ENCODE measurements at places on chromosomes 2 and 18.

GRCh38 chr2:23530206-23530908 lies 145.4 kb downstream of the KLHL29 start:
- DNase-seq, result no peak

DNA sequence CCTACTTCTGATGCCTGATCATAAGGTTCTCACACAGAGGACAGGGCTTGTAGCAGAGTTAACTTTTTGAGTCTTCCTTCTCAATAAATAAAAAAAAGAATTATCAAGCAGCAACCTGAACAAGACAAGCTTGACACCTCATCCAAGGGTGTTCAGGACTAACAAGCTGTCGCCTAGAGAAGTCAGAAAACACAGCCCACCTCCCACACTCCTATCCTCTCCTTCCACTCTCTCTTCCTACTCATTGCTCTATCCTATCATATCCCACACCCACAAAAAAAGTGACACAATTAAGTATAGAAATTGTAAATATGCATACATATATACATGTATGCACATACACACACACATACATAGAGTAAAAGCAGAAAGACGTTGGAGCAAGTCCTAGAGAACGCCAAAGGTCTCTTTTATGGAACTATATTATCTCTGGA lies 5.4 kb downstream of the NBAS start:
- DNase-seq, result no peak

- DNase-seq, result peak; percentile 36
These were observed 38.0 kb upstream of the SNED1 start for GRCh38 chr2:240960309-240960970.

DNA sequence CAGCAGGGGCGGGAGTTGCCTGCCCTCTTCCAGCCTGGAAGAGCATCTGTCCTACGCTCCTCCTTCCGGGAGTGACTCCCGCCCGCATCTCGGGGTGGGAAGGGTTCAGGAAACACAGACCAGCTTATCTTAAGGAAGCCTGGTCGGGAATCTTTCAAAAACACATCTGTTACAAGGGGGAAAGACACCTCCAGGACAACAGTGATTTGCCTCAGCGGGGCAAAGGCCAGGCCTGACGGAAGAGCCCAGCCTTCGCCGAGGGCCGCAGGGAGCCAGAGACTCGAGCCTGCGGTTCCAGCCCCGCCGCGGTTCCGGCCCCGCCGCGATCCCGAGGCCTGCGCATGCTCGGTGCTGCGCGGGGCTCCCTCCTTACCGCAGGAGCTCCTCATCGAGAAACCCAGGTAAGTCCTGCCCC lies 38.1 kb upstream of the TGIF1 start:
- peak; percentile 24 for DNase-seq

DNA sequence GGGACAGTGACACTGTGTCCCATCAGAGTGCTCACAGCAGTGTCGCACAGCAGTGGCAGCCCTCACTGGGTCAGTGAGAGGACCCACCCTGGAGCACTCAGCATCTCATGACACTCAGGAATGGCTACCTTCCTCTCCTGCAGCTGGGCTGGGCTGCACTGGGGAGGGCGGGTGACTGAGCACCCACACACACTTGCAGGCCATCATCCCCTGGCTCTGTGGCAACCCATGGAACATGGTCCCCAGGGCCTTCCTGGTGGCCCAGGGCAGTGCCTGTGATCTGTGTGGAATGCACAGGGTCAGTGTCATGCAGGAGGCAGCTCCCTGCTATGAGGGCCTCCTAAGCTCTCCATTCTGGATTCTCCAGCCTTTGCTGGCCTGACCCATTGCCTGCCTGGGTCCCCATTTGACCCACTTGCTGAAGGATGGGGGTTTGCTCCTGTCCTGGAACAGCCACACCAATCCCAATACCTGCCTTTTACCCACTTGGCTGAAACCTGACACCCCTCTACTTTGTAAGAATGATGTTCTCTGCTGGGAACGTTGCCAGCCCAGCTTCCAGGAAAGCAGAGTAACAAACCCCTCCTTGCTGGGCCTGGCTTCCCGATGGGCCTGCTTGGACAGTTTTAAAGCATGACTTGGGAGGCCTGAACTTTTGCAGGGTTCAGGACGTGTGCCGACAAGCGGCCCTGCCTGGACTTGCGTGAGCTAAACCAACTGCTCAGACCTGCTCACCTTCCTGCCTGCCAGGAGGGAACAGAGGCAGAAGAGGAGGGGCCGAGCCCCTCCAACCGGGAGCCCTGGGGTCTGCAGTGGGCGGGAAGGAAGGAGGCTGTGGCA lies 13.7 kb downstream of the HS6ST1 start:
- DNase-seq, result peak; percentile 81

GRCh38 chr2:73984922-73985307 lies 205 bp downstream of the TET3 start:
- DNase-seq, result peak; percentile 46

DNA sequence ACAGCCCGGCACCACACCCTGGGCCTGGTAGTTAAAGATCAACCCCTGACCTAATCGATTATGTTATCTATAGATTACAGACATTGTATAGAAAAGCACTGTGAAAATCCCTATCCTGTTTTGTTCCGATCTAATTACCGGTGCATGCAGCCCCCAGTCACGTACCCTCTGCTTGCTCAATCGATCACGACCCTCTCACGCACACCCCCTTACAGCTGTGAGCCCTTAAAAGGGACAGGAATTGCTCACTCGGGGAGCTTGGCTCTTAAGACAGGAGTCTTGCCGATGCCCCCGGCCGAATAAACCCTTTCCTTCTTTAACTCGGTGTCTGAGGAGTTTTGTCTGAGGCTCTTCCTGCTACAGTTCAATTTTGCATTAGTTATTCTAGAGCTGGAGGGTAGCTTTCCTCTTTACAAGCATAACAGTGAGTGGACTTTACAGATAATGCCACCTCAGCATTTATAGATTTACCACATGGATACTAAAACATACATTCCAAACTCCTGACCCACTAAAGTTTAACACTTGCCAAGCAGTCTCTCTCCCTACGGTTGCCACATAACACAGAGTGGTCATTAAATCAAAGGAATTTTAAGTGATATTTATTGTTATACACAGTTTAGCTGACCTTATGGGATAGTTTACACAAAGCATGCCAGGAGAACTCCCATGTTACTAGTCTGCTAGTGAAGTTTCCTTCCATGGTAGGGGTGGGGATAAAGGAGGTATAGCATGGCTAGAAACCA lies 101.0 kb downstream of the EVA1A start:
- DNase-seq, result no peak

DNA sequence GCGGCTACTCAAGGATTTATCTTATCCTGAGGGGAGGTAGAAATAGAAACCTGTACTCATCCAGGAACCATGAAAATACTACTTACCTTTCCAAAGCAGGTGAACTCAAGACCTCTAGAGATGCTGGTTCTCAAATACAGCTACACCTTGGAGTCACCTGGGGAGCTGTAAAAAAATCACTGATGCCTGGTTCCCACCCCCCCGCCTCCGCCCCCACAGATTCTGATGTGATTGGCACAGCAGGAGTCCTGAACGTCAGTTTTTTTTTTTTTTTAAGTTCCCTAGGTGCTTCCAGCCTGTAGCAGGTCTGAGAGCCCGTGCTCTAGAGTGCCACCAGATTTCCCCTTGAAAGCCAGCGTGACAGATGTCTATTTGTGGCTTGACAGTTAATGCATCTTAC lies 113.6 kb downstream of the MRO start:
- DNase-seq, result no peak

DNA sequence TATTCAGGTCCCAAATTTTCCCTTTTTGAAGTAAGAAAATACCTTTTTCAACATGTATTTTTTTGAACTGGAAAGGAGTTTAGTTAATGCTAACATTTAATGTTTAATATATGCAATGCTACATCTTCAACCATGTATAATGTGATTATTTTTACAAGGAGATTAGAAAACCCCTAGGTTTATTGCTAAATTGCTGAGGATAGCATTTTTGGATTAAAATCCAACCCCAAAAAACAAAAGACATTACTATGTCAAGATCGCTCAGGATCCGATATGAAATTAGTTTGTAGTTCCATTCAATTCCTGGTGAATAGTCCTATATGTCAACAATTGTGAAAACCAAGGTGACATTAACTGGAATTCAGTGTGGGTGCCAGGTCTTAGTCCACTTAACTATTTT lies 35.2 kb downstream of the LRP1B start:
- DNase-seq, result no peak

DNA sequence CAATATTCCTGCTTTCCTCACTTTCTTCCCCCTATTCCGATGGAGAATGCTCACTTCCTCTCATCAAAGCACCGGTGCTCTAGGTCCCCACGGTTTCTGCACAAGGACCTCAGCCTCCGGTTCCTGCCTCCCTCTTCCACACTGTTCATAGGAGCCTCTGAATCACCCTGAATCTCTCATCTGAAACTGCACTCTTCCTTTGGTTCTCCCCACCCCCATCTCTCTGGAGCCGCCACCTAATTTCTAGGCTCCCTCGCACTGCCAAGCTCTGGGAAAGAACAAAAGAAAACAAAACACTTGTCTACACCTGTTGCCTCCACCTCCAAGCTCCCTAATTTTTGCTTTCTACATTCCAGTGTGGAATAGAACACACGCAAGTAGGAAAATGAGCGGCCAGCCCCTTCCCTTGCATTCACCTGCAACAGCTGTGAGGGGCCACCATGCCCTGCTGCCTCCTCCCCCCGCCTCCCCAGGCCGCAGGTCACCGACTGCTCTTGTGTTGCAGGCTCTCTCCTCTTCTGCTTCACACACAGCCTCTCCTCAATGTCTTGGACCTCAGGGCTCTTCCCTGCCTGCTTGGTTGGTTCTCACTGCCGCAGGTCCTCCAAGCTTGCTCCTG lies 9.6 kb downstream of the FBXO15 start:
- DNase-seq, result no peak

- no peak for DNase-seq
These were observed 49.2 kb downstream of the SIGLEC15 start for GRCh38 chr18:45874491-45875184.

GRCh38 chr18:12361770-12362378 lies 15.2 kb downstream of the AFG3L2 start:
- no peak for DNase-seq

DNA sequence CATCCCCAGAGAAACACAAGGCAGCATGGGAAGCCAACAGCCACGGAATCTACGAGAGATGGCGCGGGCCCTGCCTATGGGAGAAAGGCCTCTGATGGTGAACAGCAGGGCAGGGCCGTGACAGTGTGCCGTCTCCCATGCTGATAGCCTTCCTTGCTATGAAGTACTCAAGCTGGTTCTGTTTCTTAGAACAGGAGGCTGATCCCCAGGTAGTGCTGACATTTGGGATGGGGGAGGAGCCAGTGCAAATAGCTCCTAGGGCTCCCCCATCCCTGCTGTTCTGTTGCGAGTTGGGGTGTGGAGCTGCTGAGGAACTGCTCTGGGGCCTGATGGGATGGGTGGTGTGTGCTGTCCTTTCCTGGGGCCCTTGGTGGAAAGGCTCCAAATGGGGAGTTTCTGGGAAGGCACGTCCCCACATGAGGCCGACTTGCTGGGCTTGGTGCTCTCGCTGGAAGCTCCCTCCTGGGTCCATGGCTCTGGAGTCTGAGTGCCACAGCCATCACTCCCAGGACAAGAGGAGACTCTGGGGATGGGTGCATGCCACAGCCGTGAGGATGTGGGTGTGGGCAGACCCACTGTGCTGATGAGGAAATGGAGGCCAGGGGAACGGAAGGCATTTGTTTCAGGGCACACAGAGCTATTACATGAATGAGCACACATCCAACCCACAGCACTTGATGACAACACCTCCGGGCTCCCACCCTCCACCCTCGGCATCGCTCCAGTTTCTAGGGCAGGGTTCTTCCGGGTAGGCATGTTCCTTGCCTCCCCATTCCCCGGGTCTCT lies 246.8 kb downstream of the HDAC4 start:
- DNase-seq, result no peak

- no peak for DNase-seq
These were observed 15.9 kb downstream of the FAM210A start for GRCh38 chr18:13710414-13710831.

DNA sequence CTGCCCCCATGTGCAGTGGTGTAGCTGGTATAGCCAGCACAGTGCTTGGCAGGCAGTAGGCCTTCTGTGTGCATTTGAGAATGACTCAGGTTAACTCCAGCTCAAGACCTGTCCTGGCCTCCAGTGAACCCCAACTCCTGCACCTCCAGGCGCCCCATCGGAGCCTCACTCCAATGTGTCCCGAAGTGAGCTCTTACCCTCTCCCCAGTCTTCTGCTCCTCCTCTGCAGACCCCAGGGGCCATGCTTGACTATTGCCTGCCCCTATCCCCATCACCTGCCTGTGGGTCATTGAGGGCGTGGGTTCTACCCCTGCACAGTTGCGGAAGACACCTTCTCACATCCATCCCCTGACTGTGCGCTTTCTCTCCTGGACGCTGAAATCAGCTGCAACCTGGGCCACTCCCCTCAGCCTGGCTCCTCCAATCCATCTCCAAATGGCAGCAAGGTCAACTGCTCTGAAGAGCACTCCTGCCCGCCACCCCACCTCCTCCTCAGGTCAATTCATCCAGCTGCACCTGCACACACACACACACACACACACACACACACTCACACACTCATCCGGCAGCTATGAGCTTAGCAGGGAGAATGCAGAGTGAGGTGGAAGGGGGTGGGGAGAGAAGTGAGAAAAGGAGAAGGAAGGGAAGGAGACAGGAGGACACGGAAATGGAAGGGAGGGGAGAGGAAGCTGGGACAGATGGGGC lies 130.3 kb upstream of the GLI2 start:
- no peak for DNase-seq

DNA sequence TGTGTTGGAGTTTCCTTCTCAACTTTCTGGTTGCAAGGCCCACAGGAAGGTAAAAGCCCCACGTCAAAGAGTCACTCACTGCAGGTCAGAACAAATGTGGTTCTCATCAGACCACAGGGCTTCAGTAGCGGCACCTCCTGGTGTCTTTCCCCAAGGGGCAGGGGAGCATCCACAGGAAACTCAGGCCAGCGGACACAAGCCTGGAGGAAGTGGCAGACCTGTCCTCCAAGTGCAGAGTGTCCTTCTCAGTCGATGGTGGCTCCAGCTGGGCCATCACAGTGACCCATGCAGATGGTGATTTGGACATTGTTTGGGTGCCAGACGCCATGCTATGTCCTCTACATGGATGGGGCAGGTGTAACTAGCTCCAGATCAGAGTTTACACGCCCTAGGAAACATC lies 84.9 kb downstream of the ACKR3 start:
- no peak for DNase-seq

All from hindlimb muscle (tissue), 1 donor.